Breast epithelium (tissue), 4 donors: ENCODE measurements at places on chromosomes 3 and 15.

DNA sequence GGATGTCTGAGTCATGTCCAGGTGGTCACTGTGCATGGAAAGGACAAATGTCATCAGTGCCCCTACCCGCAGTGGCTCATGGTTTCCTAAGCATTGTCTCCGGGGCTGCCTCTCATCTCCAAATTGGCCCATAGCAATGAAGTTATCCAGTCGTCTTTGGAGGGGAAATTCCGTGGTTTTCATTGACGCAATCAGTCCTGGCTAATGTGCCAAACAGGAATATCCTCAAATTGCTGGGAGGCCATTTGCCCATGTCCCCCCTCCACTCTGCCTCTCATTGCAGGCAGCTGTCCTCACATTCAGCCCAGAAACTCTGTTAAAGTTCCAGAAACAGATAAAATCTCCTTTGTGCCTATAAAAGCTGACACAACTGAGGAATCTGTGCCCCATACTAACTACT, 81.6 kb downstream of the MCTP2 start:
- DNase-seq: no peak

GRCh38 chr15:77797270-77797669, 164.6 kb upstream of the LINGO1 start:
- peak; percentile 23 for DNase-seq

- DNase-seq: no peak
Measured at GRCh38 chr3:78741066-78741645, 1026.6 kb downstream of the ROBO1 start.

GRCh38 chr3:119524931-119525662, 26.8 kb downstream of the TIMMDC1 start:
- no peak for DNase-seq

DNA sequence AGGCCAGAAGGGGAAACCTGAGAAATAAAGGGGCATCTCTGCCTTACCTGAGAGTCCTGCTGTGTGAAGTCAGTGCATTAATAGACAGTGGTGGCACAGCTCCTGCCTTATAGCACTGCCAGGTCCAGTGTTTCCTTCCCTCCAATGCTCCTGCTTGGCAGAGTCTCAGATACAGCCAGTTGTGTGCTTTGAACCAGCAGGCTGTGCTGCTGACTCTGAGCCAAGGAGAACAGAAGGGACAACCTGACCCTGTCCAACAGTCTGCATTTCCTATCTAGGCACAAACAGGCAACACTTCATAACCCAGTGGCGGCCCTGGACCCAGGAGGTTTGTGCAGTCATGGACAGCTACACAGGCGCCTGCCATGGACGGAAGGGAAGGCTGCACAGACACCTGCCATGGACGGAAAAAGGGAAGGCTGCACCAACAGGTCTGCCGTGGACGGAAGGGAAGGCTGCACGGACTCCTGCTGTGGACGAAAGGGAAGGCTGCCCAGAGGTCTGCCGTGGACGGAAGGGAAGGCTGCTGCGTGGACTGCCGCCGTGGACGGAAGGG, 33.9 kb upstream of the PLXNA1 start:
- DNase-seq: no peak

GRCh38 chr3:194494951-194495374, 8.2 kb upstream of the ATP13A3 start:
- no peak for DNase-seq

DNA sequence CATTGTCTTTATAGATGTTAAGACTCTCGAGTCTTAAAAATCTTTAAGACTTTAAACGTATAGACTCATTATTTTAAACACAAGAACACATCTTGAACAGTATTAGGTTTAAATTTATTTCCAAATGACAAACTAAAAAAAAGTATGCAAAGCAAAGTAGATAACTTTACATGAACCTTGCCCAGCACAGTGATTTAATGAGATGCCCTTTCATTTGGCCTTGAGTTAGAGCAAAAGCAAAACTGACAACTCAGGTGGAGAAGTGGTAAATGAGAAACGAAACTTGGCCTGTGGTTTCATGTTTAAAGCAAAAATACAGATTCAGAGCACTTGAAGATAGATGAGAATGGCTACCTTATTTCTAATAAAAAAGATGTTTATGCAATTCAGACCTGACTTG, 8.6 kb downstream of the GPR15 start:
- DNase-seq: no peak

GRCh38 chr3:3366386-3366785, 186.9 kb upstream of the CRBN start:
- DNase-seq: no peak

DNA sequence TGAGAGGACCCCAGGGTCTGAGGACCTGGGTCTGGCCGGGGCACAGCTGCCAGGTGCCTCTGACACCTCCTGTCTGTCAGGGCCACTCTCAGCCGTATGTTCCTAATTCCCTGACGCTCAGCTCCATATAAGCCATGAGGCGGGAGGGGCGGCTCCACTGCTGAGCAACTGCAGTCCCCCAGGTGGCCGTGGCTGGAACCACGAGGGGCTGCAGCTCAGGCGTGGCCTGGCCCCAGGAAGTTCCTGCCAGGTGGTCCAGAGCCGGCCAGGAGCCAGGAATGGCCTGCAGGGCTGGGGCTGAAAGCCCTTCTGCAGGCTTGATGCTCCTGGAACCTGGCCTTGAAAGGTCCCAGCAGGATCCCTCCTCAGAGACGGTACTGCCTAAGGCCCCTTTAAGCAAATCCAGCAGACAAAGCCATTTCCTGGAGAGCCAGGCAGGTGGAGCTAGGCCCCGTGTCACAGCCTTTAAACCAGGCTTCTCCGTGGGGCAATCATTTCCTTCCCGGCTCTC, 118.0 kb downstream of the CHSY1 start:
- no peak for DNase-seq

DNA sequence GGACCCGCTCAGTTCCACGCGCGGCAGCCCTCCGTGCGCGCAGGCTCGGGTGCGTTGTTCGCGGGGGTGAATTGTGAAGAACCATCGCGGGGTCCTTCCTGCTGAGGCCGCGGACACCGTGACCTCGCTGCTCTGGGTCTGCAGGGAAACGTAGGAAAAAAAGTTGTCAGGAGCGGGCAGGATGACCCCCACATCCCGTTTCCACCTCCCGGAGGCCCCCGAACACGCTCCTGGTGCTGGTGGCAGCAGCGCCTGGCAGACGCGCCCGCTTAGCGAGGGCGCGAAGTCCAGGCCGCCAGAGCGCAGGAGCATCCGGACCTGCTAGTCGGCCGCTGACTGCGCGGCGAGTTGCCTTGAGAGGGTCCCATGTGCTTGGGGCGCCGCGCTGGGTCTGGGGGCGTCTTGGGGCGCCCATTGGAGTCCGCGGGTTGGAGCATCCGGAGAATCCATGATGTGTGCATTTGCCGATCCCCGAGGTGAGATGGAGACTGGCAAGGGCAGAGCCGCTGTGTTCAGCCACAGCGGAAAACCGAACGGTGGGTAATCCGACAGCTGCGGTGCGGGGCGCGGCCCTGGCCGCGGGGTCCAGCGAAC, 520 bp downstream of the GREM1 start:
- DNase-seq: no peak

DNA sequence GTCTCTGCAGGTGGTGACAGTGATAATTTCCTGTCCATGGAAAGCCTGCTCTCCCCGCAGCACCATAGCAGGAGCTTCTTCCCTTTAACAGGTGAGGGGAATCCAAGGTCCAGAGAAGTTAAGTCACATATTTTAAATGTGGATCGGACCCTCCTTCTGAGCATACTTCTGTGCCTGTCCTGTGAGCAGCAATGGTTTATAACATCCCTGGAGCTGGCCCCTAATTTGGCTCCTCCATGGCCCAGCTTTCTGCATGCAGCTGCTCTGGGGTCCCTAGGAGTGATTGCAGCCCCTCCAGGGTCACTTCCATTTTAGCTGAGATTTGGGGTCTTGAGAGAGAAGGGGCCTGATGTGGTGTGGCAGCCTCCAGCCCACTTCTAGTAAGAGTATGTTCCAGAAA, 127.8 kb downstream of the EEFSEC start:
- DNase-seq: no peak

GRCh38 chr3:190738636-190739155, 123.8 kb downstream of the GMNC start:
- no peak for DNase-seq

DNA sequence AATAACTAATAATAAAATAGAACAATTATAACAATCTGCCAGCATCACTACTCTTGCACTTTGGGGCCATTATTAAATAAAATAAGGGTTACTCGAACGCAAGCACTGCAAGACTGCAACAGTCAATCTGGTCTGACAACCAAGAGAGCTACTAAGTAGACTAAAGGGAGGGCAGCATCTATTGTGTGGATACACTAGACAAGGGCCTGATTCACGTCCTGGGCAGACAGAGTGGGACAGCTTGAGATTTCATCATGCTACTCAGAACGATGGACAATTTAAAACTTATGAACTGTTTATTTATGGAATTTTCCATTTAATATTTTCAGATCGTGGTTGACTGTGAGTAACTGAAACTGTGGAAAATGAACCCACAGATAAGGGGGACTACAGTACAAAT, 39.5 kb downstream of the TNIK start:
- no peak for DNase-seq

GRCh38 chr3:160982491-160982890, 122.7 kb downstream of the B3GALNT1 start:
- DNase-seq: no peak

GRCh38 chr3:29922992-29923746, 642.3 kb downstream of the RBMS3 start:
- no peak for DNase-seq

GRCh38 chr3:129593595-129594339, 12.7 kb downstream of the PLXND1 start:
- no peak for DNase-seq

DNA sequence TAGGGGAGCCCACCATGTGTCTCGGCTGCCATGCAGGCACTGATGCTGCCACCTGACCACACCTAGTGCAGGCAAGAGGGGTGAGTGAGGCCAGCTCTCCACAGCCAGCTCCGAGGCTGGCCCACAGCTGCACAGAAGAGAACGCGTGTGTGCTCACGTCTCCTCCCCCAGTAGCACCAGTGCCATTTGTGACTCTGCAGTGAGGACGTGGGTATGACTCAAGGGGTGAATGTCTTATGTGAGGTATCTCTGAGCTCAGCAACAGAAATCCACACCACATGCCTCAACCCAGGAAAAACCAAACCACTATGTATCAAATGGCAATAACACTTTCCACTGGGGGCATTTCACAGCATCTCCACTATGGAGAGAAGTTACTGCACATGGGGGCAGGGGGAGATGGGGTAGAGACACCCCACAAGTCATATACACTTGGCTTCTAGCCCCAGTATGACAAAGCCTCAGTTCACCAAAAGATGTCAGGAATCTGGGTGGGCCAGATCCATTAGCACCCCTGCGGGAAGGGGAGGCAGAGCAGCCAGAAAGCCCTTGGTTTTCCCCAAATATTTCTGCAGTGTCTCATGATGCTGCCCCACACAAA, 87.6 kb downstream of the LRIG1 start:
- DNase-seq: no peak

DNA sequence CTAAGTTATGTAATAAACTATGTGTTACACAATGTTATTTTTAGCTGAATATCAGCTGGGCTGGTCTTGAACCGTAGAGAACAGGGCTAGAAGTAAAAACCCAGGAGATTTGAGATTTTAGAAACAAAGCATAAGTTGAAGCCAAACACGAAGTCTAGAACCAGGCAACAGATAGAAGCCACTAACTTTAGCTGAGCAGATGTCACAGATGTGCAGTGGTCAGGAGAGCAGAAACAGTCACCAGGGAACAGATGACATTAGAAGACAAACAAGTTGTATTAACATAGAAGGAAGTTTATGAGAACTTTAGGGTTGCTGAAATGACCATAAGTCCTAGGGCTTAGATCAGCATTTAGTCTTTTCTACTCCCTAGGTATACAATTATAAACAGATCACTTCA, 731.0 kb downstream of the ZNF385D start:
- DNase-seq: no peak

GRCh38 chr15:39095218-39095879, 485.5 kb upstream of the THBS1 start:
- DNase-seq: no peak

DNA sequence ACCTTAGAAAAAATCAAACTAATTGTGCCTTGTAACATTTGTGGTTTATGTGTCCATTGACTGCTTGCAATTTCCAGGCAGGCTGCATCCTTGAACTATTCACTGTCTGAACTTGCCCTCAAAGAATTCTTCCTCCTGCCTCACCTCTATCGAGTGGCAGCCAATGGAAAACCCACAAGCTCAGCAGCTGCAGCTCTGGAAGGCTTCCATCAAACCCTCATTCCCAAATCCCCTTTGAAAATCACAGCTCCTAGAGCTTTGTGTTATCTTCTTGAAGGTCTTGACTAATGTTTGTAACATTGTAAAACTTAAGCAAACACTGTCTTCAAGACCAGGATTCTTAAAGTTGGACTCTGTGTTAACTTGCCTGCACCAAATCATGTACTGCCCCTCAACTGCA, 81.1 kb downstream of the FILIP1L start:
- DNase-seq: no peak

GRCh38 chr3:104546301-104546700, 820.4 kb upstream of the ALCAM start:
- no peak for DNase-seq

- DNase-seq: no peak
Measured at GRCh38 chr3:155326901-155327300, 33.4 kb upstream of the STRIT1 start.

GRCh38 chr3:152827313-152827712, 7.6 kb upstream of the P2RY1 start:
- no peak for DNase-seq

GRCh38 chr3:183500981-183501704, 54.4 kb downstream of the KLHL6 start:
- no peak for DNase-seq

DNA sequence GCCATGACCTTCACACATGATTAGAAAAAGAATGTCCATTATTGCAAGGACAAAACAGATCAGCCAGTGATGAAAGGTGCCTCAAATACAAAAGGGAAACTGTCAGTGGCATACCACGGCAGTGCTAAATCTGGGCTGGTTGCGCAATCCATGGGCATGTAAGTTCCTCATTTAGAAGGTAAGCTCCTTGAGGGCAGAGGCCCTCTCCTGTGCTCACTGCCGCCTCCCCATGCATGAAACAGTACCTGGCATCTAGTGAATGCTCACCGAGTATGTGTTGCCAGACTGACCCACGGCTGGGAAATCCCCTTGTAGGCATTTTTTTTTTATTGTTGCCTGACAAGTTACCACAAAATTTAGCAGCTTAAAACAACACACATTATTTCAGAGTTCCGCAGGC, 312.1 kb upstream of the CHRM5 start:
- no peak for DNase-seq

- DNase-seq: no peak
Measured at GRCh38 chr3:29167180-29167579, 113.7 kb upstream of the RBMS3 start.

DNA sequence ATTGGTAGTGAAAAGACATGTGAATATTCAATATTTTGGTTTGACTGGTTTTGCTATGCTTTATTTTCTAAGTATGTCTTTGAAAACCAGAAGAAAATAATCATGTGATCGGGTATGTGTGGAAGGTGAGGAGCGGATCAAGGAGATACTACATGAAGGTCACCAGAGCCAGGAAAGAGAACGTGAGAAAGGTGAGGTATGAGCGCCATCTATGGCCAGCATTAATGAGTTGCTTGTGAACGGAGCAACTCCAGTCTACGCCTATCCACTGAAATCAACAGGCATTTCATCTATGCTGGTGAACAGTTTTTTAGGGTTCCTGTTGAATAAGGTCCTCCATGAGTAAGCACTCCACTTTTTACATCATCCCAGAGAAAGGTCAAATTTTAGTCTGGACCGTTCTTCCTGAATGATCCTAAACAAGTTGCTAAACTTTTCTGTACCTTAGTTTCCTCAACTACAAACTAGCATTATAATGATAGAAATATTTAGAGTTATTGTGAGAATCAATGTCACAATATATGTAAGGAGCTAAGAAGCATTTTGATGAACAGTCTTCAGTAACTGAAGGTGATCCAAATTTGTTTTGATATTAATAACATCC, 1435.2 kb upstream of the CADM2 start:
- no peak for DNase-seq
